ENCODE measurements at places on chromosomes 16 and 17. TPM values are rescaled to one million over a fixed set of nuclear protein-coding genes. Genes with fewer than 3 reads are reported as not detected.

DNA sequence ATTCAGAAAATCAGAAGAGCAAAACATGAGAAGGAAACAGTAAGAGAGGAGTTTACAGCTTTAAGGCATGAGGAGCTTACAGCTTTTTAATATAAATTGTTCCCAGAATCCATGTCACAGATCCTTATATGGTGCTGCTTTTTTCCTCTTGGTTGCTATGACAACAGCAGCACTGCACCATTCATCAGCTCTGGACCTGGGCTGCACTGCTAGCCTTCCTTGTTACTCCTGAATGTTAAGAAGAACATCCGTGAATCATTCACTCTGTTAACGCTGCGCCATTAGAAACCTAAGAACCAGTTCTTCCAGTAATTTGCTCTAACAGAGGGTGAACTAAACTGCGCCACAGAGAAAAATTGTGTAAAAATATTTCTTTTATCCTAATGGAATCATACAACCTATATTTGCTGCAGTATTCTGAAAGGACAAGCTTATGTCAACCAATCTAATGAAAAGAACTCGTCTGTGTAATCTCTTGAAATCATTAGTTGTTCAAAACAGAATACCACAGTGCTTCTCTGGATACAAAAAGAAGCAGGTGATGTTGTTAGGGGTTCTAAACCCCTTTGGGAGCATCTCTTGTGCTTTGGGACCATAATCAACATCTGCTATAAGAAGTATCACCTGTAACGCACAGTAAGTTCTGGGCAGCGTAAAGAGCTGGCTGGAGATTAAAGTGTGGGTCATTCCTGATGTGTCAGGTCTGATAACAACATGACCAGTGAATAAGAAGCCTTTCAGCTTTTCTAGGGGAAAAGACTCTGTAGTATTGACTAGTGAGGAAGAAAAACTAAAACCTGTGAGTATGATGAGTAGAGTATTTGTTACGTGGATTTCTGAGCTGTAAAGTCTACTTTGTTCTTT is 151.2 kb downstream of the TANC2 start:
- DNase-seq, result no peak

DNA sequence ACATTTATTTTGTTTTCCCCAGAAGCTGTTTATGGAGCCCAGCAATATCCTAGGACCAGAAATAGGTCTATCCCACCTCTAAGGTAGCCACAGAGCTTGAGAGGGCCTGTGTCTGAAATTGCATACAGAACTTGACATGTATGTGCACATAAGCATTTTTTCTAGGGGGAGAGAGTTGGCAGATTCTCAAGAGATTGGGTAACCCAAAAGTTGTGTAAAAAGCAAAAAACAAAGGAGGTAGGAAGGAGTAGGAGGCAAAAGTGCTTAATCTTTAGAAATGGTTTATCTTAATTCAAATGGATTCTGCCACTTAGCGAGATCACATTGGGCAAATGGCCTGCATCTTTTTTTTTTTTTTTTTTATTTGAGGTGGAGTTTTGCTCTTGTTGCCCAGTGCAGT is 3.5 kb downstream of the PLK1 start:
- no peak for DNase-seq

DNA sequence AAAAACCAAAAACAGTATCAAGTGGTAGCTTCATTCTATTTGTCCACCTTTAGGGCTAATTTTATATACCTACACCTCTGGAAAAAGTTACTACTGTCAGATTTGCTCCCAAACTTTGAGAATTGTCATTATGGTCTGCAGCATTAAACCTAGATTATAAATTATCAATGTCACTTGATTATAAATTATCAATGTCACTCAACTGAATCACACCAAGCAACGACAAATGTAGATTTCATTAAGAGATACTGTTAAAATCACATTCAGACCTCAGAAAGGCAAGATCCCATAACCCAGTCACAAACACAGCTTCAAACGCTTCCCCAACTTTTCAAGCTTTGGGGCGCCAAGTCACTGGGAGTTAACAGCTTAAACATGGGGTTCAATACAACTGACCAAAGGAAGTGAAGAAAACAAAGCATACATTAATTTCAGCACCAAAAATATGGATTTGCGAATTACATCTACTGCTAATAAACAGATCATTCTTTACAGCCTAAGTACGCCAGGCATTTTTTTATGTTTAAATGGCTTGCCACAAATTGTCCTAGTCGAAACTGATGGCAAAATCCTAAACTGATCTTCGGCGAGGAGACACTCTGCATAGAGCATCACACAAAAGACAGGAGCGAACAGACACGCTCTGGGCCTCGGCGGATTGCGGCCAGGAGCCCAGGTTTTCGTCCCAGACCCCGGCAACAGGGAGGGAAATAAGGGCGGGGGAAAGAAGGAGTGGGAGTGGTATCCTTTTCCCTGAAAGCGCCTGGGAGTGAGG is 981 bp downstream of the GLG1 start:
- no peak for DNase-seq

DNA sequence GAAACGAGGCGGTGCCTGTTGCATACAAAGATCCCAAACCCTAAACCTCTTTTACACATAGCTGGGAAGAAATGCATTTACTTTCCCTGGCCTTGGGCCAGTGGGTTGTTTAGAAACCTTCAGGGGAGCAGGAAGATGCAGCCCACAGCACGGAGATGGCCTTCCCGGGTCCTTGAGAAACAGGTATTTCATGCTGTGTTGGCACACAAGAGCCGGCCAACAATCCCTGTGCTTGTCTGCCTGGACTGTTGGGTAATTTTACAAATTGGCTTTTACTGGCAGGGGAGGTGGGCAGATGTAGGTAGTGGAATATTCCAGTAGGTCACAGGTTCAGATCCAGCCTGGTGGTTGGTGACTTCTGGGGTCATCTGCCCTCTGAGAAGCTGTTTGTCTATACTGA is 148.0 kb downstream of the FOXL1 start:
- no peak for DNase-seq

- no peak for DNase-seq
Observed at GRCh38 chr17:50447870-50448595, 20.6 kb downstream of the CHAD start.

GRCh38 chr17:42535155-42536047 is 640 bp upstream of the NAGLU start:
- DNase-seq, result no peak

DNA sequence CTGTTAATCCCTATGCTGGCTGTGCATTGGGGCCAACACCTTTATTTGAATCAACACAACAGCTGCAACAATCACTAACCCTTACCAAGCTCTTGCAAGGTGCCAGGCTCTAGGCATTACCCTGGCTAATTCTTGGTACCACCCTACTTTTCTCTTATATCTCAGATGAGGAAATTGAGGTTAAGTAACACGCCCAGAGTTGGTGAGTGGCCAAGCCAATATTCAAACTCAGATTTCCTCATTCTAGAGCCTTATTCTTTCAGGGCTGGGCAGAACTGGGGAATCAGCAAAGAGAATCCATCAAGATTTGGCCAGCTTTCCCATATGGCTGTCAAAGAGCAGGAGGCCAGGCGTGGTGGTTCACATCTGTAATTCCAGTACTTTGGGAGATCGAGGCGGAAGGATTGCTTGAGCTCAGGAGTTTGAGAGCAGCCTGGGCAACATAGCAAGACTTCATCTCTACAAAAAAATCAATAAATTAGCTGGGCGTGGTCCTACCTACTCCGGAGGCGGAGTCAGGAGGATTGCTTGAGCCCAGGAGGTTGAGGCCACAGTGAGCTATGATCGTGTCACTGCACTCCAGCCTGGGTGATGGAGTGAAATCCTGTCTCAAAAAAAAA is 23.7 kb downstream of the ARSG start:
- DNase-seq, result no peak

- DNase-seq, result no peak
Observed at GRCh38 chr17:50685691-50686493, 21.8 kb downstream of the ANKRD40 start.

DNA sequence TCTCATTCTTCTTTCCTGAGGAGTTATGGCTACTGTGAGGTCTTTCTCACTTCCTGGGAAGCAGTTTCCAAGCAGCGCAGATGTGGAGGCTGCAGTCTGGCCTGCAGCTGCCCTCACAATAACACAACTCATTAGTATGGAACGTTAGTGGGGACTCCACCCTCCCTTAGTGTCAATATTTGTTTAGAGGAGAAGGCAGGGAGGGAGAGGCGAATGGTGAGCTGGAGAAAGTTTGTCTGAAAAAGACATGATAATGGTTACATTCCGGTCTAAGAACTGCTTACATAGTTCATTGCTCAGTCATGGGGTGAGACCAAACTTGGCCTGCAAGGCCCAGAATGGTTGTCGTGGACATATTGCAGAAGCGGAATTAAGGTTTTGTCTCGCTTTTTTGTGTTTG is 170.2 kb downstream of the HS3ST3B1 start:
- no peak for DNase-seq

- peak; percentile 78 for DNase-seq
Observed at GRCh38 chr17:63446753-63447470, 806 bp upstream of the CYB561 start.

- DNase-seq, result no peak
Observed at GRCh38 chr16:799111-799947, 1.2 kb downstream of the GNG13 start.

- no peak for DNase-seq
Observed at GRCh38 chr17:49730785-49731434, 23.1 kb upstream of the SLC35B1 start.

GRCh38 chr17:74099442-74100340 is 103.8 kb upstream of the RPL38 start:
- DNase-seq, result no peak

GRCh38 chr16:76879420-76879819 is 311.6 kb upstream of the MON1B start:
- DNase-seq, result no peak

- no peak for DNase-seq
Observed at GRCh38 chr17:29114141-29114540, 66.1 kb downstream of the MYO18A start.

GRCh38 chr17:43778337-43779144 is at the start of gene DUSP3:
Gene DUSP3, minus strand, starts transcription at chr17:43778977. Its CDS starts 53 bp downstream, at chr17:43778924.
- DNase-seq, result peak; percentile 98

DNA sequence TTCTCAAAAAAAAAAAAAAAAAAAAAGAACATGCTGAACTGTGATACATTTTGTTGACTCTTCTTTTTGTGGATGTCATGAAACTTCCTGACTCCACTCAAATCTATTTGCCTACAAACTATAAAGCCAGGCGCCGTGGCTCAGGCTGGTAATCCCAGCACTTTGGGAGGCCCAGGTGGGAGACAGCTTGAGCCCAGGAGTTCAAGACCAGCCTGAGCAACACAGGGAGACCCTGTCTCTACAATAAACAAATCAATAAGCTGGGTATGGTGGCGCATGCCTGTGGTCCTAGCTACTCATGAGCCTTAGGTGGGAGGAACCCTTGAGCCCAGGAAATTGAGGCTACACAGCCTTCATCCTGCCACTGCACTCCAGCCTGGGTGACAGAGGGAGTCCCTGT is 1.5 kb upstream of the NT5C start:
- DNase-seq, result no peak

DNA sequence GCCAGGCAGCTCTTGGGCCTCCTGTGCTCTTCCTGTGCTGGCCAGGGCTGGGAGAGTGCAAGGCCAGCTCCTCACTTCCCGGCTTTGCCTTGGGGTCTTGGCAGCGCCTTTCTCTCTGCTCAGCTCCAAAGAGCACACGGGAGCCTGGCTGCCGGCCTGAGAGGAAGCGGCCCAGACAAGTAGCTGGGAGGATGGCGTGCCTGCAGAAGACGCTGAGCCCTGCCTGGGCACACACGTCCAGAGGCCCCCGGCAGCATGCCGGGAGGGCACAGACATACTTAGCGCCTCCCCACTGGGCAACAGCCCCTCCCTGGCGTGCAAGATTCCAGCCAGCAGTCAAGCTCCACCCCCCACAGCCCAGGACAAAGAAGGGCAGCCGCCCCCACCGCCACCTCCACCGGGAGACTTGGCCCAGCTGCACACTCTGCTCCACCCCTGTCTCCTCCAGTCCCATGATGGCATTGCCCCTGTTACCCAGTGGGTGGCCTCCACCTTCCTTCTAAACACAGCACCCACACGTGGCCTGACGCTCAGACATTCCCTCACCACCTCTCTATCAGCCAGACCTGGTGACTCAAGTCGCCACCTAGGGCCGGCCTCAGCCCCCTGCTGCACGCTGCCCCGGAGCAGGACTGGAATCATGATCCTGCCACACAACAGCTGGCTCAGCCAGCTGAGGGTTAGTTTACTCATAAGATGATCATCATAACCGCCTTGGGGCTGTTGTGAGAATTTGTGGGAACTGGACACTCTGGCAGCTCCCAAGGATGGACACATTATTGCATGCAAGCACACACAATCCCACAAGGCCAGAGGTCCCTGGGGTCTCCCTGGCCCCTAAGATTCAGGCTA is 12.4 kb downstream of the SGCA start:
- peak; percentile 91 for DNase-seq

DNA sequence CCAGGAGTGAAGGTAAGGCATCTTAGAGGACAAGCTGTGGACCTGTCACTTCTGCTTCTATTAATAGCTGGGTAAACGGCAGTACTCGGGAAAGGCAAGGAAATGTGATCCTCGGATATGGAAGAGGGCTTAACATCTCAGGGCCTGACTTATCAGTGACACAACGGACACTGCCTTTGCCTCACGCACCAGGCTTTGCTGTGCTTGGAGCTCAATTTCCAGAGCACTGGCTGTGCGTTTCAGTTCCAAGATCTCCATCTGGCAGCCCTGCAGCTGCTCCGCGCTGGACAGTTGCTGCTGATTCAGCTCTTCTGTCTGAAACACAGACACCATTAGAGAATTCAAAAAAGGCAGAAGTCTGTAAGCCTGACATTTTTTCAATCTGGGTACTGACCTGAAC is 3.5 kb downstream of the KRT40 start:
- no peak for DNase-seq

DNA sequence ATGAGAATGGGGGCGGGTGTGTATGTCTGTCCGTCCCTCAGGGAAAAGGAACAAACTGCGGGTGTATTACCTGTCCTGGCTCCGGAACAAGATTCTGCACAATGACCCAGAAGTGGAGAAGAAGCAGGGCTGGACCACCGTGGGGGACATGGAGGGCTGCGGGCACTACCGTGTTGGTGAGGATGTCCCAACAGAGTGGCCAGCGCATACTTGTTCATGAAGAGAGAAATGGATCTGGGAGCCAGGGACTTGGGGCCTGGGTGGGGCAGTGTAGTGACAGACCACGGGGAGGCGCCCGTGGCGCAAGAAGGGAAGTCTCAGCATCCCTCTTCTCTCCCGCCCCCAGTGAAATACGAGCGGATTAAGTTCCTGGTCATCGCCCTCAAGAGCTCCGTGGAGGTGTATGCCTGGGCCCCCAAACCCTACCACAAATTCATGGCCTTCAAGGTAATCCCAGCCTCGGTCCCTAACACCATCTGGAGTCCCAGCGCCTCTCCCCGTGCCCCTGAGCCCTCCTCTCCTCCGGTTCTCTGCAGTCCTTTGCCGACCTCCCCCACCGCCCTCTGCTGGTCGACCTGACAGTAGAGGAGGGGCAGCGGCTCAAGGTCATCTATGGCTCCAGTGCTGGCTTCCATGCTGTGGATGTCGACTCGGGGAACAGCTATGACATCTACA is 3.5 kb upstream of the C17orf107 start:
- DNase-seq, result no peak

- no peak for DNase-seq
Observed at GRCh38 chr16:715477-716199, 720 bp downstream of the METRN start.

ABCC12 gene
- not detected for total RNA-seq

UBALD2 gene
- 9.7 TPM for total RNA-seq

CDH3 gene
- 3.5 TPM for total RNA-seq

KRT28 gene
- not detected for total RNA-seq

GUCY2D gene
- not detected for total RNA-seq

SLFN14 gene
- not detected for total RNA-seq

KRTAP1-5 gene
- total RNA-seq, result not detected

BLTP2 gene
- 62.5 TPM for total RNA-seq

MMP2 gene
- 136 TPM for total RNA-seq

OTOP2 gene
- total RNA-seq, result not detected

CCL8 gene
- total RNA-seq, result not detected

ZSCAN10 gene
- not detected for total RNA-seq

DUSP3 gene
- total RNA-seq, result 151 TPM

CEP295NL gene
- 0.83 TPM for total RNA-seq

CRYM gene
- 77.7 TPM for total RNA-seq
